Right ventricle myocardium superior (tissue), 1 donor: ENCODE measurements at places on chromosomes 6 and 20.
A peak's percentile ranks its signal among the peaks of the same experiment; 100 is the strongest.

- peak; percentile 40 for DNase-seq
Measured at GRCh38 chr20:58716476-58717277, 24.1 kb downstream of the NPEPL1 start.

DNA sequence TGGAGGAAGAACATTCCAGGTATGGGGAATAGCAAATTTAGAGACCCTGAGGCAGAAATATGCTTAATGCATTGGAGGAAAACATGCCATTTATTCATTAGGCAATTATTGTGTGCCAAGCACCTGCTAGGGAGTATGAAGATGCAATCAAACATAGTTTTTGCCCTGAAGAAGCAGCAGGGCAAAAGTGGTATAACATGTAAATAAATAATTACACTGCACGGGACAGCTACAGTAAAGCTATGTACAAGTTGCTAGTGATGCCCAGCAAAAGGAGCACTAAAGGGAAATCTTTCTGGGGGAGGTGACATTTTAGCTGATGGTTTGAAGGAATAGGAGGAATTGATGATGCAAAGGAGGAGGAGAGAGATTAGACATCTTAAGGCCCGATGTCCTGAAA lies 624 bp upstream of the TJAP1 start:
- DNase-seq, result no peak

GRCh38 chr20:18188434-18188833 lies 50.8 kb downstream of the KAT14 start:
- no peak for DNase-seq

GRCh38 chr6:29976588-29977424 lies 34.5 kb downstream of the HLA-A start:
- DNase-seq, result peak; percentile 94

- DNase-seq, result no peak
Measured at GRCh38 chr20:1165521-1165920, 19.3 kb downstream of the TMEM74B start.

GRCh38 chr6:12034837-12035236 lies 22.7 kb downstream of the HIVEP1 start:
- no peak for DNase-seq

DNA sequence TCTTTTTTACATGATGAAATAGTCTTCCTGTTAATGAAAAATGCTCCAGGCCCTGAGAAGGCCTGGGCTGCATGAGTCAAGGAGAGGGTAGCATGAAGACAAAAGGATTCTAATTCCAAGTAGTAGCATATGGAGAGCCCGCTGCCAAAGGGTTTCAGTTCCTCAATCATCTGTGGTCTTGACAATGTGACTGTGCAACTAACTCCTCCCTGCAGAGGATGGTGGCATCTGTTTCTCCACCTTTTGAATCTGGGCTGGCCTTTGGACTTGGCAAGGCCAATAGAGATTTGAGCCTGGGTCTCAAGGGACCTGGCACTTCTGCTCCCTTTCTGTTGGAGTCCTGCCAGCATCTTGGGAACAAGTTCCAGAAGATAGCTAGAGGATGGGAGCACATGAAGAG lies 35.1 kb upstream of the ANKEF1 start:
- no peak for DNase-seq

DNA sequence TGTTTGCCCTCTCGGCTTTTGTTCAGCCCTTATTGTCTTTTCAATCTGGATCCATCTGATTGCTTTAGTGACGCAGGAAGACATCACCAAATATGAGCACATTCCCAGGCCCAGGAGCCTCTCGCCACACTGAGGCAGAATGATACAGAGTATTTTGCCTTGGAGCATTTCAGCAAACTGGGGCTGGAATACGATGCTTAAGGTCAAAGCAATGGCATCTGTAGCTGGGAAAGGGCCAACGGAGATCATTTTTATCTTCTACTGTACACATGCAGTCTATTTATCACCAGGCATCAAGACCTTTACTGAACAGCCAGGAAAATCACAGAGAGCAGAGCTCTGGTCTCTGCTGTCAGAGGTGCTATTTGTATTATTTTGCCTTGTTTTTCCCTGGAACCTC lies 655.3 kb downstream of the RNF144B start:
- DNase-seq, result no peak

DNA sequence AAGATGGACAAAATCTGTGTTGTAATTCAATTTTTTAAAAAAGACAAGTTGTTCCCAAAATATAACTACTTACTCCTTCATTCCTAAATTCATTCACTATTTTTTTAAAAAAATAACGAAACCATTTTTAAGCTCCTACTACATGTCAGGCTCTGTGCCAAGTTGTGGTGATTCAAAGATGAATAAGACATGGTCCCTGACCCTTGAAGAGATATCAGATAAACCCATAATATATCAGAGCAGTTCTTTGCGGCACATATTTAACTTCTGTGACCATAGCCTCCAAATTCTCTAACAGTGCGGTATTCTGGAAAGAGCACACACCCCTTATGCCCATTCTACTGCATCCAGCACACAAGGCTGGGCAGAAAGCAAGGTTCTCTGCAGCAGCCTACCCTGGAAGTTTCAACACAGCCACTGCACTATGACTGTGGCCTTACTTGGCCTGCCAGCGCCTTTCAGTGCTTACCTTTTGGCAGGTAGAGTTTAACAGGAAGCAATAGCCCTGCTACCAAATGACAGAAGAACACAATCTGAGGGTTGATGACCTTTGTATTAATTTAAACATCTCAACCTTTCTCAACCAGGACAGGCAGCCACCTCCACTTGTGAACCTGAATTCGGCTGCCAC lies 406.5 kb downstream of the BTBD9 start:
- no peak for DNase-seq

GRCh38 chr20:54062812-54063280 lies 7.5 kb downstream of the BCAS1 start:
- no peak for DNase-seq

DNA sequence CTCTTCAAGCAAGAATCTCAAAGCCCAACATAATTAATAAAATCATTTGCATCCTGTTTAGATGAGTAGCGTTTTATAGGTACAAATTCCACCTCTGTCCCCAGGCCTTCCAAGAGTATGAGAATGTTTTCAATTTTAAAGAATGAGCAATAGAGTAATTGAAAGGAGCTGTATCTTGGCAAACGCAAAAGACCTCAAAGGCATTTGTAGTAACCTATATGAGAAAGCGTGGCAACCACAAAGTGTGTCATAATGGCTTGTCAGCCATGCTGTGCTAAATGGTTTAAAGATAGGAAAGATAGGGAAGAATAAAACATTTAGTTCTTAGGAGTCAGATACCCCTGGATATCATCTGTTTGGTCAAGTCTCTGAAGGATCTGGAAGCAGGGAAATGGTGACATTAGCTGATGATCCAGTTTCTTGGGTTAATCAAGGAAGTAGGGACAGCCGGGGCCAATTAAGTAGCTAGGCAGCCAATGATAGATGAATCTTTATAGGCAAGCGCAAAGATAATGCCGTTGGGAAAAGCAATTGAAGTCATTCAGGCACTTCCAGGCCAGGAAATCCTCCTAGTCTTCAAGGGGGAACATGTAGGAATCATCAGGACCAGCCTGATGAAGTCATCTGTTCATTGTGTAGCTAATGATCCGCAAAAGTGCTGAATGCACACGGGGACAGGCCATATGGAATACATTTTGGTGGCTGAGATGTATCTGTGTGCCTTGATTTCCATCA lies 71.5 kb upstream of the ISM1 start:
- no peak for DNase-seq

GRCh38 chr20:9200196-9200595 lies 131.3 kb downstream of the PLCB4 start:
- DNase-seq, result no peak

DNA sequence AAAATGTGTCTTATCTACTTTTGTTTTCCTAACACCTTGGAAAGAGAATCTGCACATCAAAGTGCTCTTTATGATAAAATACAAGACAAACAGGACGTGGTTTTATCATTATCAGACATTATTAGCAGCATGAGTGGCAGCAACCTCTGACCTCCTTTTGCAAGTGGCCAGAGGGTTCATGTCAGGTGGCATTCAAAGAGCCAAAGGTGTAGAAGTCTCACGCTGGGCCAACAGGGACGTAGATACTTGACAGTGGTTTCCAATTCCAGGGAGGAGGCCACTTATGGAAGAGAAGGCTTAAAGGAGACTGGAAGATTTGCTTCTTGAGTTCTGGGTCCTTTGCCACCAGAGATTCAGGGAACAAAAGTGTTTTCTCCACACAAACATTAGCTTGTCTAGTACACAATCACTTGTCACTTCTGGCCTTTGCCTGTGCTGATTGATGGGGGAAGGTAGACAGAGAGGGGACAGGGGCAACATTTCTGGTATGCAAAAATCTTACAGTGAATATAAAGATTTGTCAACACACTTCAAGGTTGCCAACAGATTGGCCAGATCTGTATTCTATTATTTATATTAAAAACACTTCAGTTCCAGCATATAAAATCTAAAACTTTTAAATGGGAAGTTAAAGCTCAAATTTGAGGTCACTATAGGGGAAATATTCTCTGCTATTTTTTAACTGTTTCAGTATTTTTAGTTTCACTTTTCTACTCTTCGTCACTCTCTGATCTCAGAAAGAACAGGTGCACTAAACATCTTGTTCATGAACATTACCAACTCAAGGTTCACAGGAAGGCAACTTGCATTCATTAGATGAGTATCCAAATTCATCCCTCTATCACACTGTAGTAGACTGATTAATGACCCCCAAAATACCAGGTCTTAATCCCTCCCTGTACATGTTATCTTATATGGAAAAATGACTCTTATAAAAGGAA lies 52.1 kb upstream of the FBXO30 start:
- DNase-seq, result no peak

- peak; percentile 6 for DNase-seq
Measured at GRCh38 chr20:64151633-64152530, 12.4 kb upstream of the MYT1 start.
